SJCRH30 (cell line): ENCODE measurements at places on chromosomes 5 and 9.

DNA sequence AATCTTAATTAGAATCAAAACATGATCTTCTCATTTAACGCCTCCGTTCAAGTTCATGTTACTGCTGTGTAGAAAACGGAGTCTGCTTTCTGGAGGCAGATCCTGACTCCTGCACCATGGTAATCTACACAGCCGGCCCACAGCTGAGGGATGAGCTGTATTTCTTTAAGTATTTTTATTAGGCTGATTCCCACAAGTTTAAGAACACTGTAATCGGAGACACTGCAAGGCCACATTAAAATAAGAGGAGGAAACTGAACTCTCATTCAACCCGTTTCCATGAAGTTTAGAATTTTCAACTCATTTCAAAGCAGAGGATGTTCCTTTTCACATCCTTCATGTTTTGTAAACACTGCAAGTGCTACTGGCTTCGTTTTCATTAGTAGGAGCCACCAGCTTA is 372.2 kb downstream of the NFIB start:
- no peak for DNase-seq

- peak; percentile 76 for DNase-seq
Observed at GRCh38 chr9:133460405-133461175, 812 bp downstream of the CACFD1 start.

GRCh38 chr9:83062651-83063527 is at the start of gene RASEF:
TSS of gene RASEF (minus strand) at chr9:83063142. CDS start at chr9:83062867, 275 bp downstream.
- DNase-seq: peak; percentile 71

GRCh38 chr5:178403956-178404600 is 171.5 kb upstream of the PHYKPL start:
- DNase-seq: no peak

- no peak for DNase-seq
Observed at GRCh38 chr9:137458194-137459151, 661 bp downstream of the NSMF start.

DNA sequence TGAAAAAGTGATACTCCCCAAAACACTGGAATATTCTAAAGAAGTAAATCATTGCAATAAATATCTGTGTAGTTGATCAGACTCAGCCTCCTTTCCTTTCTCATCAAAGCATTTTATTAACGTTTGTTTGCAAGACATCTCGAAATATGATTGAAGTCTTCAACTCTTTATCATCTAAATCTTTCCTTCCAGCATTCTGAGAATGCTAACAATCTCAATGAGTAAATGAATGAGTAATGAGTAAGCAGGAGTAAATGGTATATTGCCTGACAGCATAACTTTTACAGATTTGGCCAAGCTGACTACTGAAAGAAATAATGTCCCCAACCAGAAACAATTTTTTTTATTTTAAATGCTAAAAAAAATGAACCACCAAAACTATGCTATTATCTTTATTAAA is 157.1 kb downstream of the SLCO4C1 start:
- DNase-seq: no peak

- no peak for DNase-seq
Observed at GRCh38 chr5:11863911-11864310, 40.3 kb downstream of the CTNND2 start.

DNA sequence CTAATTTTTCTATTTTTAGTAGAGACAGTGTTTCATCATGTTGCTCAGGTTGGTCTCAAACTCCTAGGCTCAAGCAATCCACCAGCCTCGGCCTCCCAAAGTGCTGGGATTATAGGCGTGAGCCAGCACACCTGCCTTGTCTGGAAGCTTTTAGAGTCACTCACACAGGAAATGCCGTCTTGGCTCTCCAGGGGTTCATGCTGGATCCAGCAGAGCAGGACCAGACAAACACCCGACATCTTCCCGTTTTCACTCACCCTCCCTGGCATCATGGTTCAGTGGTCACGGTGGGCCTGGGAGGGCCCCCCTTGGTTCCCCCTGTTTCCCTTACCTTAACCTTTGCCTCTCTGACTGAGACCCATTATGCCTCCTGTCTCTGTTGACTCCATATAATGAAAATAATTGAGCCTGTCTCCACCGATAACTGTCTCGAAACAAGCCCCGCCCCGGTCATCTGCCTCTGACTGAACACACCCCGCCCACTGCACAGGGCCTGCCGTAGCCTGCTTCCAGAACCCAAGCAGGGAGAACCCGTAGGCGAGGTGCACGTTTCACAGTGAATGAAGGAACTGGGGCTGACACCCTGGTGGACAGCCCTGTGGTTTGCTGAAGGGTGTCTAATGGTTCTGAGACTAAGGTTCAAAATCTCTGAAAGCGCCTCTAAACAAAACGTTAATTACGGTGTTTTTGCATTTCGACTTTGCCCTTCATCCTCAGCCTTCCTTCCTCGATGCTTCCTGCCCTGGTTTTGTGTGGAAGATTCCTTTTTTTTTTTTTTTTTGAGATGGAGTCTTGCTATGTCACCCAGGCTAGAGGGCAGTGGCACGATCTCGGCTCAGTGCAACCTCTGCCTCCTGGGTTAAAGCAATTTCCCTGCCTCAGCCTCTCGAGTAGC is 39.7 kb upstream of the SPRY4 start:
- DNase-seq: peak; percentile 73

- no peak for DNase-seq
Observed at GRCh38 chr9:129854588-129855110, 19.4 kb downstream of the USP20 start.

DNA sequence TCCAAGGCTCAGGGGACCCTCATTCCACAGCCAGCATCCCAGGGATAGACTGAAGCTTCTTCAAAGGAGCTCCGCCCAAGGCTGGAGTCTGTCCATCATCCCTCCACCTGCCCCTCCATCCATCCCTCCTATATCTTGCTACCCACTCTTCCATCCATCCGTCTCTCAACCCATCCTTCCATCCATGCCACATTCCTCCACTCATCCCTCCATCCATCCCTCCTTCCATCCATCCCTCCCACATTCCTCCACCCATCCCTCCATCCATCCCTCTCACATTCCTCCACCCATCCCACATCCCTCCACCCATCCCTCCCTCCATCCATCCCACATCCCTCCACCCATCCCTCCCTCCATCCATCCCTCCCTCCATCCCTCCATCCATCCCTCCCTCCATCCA is 5.5 kb upstream of the VAV2 start:
- DNase-seq: no peak

- no peak for DNase-seq
Observed at GRCh38 chr5:33894566-33894965, 2.8 kb upstream of the ADAMTS12 start.

DNA sequence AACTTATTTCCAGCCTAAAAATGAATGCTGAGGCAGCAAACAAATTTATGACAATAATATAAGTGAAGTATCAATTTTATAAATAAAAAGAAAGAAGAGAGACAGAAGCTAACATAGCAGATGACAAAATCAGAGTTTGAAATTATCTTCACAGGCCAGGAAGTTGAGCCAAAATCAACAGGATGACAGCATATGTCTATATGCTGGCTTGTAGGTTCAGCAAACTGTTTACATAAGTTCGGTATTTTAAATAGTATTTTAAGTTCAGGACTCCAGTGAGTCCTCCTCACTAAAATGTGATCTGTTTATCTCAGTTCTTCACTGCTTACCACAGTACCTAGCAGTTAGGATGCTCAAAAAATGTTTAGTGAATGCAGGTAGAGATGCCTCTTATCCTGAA is 359.6 kb upstream of the SMC2 start:
- no peak for DNase-seq

DNA sequence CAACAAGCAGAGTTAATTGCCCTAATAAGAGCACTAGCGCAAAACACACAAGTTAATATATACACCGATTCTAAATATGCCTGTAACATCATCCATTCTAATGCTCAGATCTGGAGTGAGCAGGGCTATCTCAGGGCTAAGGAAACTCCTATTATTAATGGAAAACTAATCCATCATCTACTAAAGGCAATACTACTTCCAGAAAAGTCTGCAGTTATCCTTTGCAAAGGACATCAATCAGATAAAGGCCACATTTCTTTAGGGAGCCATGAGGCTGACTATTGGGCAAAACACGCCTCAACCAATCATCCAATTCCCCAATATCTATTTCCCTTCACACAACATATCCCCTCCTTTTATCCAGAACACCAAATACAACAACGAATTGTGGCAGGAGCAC is 1032.3 kb upstream of the NUDT12 start:
- no peak for DNase-seq

DNA sequence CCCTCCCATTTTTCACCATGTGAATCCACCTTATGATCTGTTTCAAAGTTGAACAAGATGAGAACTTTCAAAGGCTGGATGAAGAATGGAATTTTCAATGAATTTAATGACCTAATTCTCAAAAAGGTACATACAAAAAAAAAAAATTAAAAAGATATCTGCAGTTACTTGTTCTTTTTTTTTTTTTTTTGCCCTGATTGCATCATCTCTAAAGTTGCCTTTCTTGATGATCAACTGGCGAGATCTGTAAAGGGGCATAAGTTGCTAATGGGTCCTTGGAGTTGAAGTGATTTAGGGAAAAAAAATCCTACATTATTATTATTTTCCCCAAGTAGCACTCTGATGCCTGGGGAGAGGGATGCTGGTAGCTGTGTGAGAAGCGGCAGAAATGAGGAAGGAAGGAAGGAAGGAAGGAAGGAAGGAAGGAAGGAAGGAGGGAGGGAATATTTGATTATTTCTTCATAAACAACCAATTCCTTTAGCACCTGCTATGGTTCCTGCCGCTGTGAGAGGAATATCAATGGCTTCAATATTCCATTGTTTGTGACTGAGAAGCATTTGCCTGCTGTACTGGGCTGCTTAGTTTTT is 48.8 kb upstream of the CD180 start:
- DNase-seq: no peak

GRCh38 chr5:83553000-83553486 is 81.5 kb downstream of the VCAN start:
- no peak for DNase-seq

- DNase-seq: no peak
Observed at GRCh38 chr5:37807015-37807414, 32.8 kb downstream of the GDNF start.

GRCh38 chr5:157568222-157568621 is 7.4 kb downstream of the ADAM19 start:
- no peak for DNase-seq

GRCh38 chr5:107968998-107969397 is 298.3 kb upstream of the EFNA5 start:
- no peak for DNase-seq

- DNase-seq: peak; percentile 89
Observed at GRCh38 chr5:36158144-36158543, 6.2 kb downstream of the SKP2 start.

GRCh38 chr5:37198061-37198460 is 51.1 kb downstream of the CPLANE1 start:
- DNase-seq: no peak
